T-helper 1 cell treated with Interleukin-12 subunit alpha and Interleukin-12 subunit beta and Interleukin-4 antibody, amounts not matched to agents 30 ng/mL and 1 ng/mL, for 36 hours (primary cell): ENCODE measurements at places on chromosomes 4 and X. TPM values are rescaled to one million over a fixed set of nuclear protein-coding genes. Genes with fewer than 3 reads are reported as not detected.

SOWAHB gene
- total RNA-seq = not detected in 2 replicates

PABPC1L2A gene
- total RNA-seq = not detected in 2 replicates

IL3RA gene
- total RNA-seq = 17.4 and 18.9 TPM in 2 replicates

MAGEA2 gene
- not detected in 2 replicates for total RNA-seq

TMSB15B gene
- 7.7 and 8.3 TPM in 2 replicates for total RNA-seq

GPR50 gene
- total RNA-seq = not detected in 2 replicates

EFHC2 gene
- total RNA-seq = 0.24 and 0.32 TPM in 2 replicates

VAMP7 gene
- total RNA-seq = 33.0 and 39.0 TPM in 2 replicates

HERC6 gene
- total RNA-seq = 53.0 and 55.2 TPM in 2 replicates

TBC1D9 gene
- 0.02 TPM in 1 of 2 replicates, not detected in the other for total RNA-seq

DIPK2B gene
- total RNA-seq = not detected in 2 replicates

EOLA2 gene
- total RNA-seq = 64.9 and 68.5 TPM in 2 replicates

ODAPH gene
- 5.9 and 6.0 TPM in 2 replicates for total RNA-seq

TEC gene
- total RNA-seq = 0.91 and 1.1 TPM in 2 replicates

TMEM131L gene
- 34.0 and 35.0 TPM in 2 replicates for total RNA-seq

SORCS2 gene
- total RNA-seq = not detected in 2 replicates

HPGD gene
- 12.1 and 13.8 TPM in 2 replicates for total RNA-seq

SNCA gene
- total RNA-seq = 2.1 and 2.3 TPM in 2 replicates

UBA6 gene
- total RNA-seq = 75.8 and 91.7 TPM in 2 replicates
